Fibroblast of upper back skin (primary cell): ENCODE measurements at places on chromosomes 6 and 20.
A peak's percentile ranks its signal among the peaks of the same experiment; 100 is the strongest.

GRCh38 chr6:29577544-29577943, 7.4 kb upstream of the OR2H2 start:
- no peak for DNase-seq

DNA sequence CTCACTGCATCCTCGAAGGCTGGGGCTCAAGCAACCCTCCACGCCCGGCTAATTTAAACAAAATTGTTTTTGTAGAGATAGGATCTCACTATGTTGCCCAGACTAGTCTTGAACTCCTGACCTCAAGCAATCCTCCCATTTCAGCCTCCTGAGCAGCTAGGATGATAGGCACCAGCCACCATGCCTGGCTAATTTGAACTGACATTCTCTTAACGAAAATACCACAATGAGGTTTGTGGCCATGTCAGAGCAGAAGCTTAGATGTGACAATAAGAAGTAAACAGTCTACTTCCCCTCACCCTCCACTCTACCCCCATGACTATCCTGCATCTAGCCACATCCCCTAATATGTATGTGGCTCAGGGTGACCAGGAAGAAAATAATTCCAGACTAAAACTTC, 74.8 kb upstream of the PLCB4 start:
- DNase-seq = no peak

- peak; percentile 52 for DNase-seq
Measured at GRCh38 chr6:146028252-146028795, 538 bp upstream of the GRM1 start.

DNA sequence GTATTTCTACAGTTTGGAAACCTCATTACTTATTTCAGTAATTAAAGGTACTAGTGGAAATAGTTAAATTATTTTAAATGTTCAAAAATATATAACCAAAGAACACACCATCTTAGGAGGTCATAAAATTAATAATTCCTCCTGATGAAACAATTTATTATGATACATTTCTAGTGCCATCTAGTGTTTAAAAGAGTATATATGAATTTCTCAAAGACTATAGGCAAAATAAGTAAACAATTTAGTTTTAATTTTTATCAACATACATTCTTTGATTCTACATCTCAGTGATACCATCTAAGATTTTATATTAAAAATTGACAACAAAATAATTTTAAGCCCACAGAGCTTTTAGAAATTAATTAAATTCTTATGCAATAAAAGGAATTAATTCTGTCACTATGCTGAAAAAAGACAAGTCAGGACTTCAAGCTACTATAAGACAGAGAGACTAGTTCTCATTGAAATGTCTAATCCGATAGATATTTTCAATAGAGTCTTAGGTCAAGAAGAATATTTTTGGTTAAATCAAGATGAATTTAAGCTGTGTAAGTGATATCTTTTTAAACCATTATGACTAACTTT, 107.8 kb upstream of the RNF217 start:
- no peak for DNase-seq

DNA sequence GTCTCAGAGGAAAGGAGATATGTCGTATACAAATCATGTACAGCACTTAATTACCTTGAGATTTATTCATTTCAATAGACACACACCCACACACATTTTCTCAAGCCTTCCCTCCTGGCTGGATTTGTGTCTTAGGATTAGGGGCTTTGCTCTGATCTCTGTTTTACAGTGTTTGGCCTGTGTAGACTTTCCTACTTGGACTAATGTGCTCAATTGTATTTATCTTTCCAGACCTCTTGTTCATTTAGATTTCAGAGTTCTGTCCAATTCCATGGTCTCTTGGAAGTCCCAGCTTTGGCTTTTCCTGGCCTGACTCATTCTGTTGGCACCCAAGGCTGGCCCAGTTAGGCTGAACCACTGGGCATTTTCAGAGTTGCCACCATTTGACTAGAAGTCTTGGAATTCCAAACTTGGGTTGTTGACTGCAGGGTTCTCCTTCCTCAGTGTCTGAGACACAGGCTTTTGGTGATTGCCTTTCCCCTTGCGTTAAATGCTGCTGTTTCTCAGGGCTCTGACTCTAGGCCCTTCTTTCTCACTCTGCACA, 8.9 kb upstream of the RFPL4B start:
- DNase-seq = no peak

GRCh38 chr6:81253821-81254220, 498.7 kb downstream of the TENT5A start:
- DNase-seq = peak; percentile 41

DNA sequence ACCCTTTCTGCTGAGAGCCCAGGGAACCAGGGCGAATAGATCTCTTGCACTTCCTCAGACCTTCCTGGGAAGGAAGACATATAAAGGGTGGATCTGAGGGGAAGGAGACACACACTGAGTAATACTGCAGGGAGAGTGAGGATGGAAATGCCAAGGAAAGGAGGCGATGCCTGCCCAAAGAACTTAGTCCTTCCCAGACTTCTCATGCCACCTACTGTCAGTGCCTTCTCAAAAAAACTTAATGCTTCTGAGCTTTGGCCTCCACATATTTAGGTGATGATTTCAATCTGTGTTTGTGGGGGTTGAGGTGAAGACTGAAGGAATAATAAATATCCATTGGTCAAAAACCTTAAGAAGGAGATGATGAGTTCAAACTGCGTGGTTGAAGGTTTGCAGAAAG, 9.7 kb downstream of the BTN3A1 start:
- DNase-seq = peak; percentile 13

DNA sequence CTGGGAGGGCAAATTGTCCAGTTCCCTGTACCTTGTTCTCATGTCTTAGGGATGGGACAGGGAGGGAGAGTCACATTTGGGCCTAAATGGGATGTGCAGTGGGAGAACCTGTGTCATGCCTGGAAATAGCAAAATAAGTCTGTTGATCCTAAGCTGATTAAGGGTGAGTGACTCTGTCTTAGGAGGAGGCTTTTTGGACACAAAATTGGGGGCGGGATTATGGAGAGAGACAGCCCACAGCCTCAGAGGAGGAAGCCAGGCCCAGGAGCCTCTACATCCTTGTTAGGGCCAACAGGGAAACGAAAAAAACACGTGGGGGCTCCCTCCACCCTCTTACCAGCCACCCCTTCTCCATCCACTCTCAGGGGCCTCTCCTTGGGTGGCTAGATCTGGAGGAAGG, 2.2 kb downstream of the KCNB1 start:
- DNase-seq = no peak
